ENCODE measurements at places on chromosomes 2 and 18. TPM values are rescaled to one million over a fixed set of nuclear protein-coding genes. Genes with fewer than 3 reads are reported as not detected.

Gene SNED1
- total RNA-seq = 16.4 TPM

Gene UNC80
- total RNA-seq = not detected

Gene PPP1R1C
- 5.4 TPM for total RNA-seq

Gene METTL4
- 4.2 TPM for total RNA-seq

Gene FAP
- total RNA-seq = 0.71 TPM

Gene HOXD10
- not detected for total RNA-seq

Gene ZNF385B
- 33.3 TPM for total RNA-seq

Gene LOXHD1
- 0.11 TPM for total RNA-seq

Gene UGT1A4
- total RNA-seq = not detected

- no peaks in the 10 kb centered on the region for H3K27me3 ChIP-seq
- DNase-seq = no peak
- no peaks in the 10 kb centered on the region for H3K4me1 ChIP-seq
Observed at GRCh38 chr18:21099442-21099841, 12.2 kb downstream of the ROCK1 start.

GRCh38 chr2:127796389-127796788 is 14.6 kb downstream of the WDR33 start:
- no peak overlapping the region for H3K4me3 ChIP-seq
- H3K36me3 ChIP-seq = no peaks in the 10 kb centered on the region
- no peak for DNase-seq
- H3K27me3 ChIP-seq = no peaks in the 10 kb centered on the region
- H3K27ac ChIP-seq = no peak overlapping the region

DNA sequence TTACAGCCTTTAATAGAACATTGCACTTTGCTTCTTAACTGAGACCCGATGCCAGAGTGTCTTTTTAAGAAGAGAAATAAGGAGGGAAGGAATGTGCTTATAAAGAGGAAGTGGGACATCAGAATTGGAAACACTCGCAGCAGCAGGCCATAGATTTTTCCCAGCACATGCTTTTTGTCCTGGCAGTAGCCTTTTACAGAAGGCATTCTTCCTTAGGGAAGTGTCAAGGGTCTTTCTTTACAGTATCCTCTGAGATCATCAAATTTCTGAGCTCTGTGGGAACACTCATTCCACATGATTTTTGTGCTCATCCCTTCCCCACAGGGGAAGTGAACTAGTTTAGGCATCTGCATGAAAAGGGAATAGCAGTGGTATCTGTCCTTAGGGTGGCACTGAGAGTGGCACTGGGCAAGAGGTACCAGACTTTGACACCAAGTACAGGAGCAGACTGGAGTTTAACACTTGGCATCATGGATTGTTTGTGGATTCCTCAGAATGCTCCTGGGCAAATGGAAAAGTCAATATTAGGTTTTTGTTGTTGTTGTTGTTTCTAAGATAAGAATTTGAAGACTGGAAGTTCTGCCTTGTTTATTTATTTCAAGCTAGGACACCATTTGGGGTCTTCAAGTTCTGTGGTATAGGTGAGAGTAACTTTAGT is 4.1 kb downstream of the MYO1B start:
- H3K4me3 ChIP-seq = no peak overlapping the region
- H3K27ac ChIP-seq = no peak overlapping the region
- no peaks in the 10 kb centered on the region for H3K27me3 ChIP-seq
- H3K36me3 ChIP-seq = no peaks in the 10 kb centered on the region

DNA sequence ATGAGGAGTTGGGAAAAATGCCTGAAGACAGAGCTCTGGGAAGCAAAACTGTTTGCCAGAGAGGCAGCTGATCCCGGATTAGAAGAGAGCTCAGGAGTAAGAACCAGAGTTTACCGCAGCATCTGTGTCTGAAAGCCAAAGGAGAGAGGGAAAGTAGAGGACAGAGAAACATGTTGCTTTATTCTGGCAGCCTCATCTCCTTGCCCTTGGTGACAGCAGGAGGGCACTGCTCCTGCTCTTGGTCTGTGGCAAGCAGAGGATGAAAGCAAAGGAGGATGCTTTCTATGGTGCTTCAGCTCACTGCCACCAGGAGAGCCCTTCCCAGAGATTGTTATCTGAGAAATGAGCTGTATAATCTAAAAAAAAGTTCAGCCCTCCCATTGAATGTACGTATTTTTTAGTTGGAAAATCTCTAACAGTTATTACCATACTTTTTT is 7.7 kb downstream of the SLC1A4 start:
- H3K27ac ChIP-seq = no peak overlapping the region
- H3K36me3 ChIP-seq = no peaks in the 10 kb centered on the region
- H3K4me3 ChIP-seq = no peak overlapping the region
- H3K4me1 ChIP-seq = no peaks in the 10 kb centered on the region

GRCh38 chr2:174039551-174040416 is 74.6 kb upstream of the SP3 start:
- DNase-seq = peak; percentile 92
- no peaks in the 10 kb centered on the region for H3K36me3 ChIP-seq
- no peak overlapping the region for H3K4me3 ChIP-seq
- peaks cover 35% of the 10 kb centered on the region for H3K4me1 ChIP-seq

DNA sequence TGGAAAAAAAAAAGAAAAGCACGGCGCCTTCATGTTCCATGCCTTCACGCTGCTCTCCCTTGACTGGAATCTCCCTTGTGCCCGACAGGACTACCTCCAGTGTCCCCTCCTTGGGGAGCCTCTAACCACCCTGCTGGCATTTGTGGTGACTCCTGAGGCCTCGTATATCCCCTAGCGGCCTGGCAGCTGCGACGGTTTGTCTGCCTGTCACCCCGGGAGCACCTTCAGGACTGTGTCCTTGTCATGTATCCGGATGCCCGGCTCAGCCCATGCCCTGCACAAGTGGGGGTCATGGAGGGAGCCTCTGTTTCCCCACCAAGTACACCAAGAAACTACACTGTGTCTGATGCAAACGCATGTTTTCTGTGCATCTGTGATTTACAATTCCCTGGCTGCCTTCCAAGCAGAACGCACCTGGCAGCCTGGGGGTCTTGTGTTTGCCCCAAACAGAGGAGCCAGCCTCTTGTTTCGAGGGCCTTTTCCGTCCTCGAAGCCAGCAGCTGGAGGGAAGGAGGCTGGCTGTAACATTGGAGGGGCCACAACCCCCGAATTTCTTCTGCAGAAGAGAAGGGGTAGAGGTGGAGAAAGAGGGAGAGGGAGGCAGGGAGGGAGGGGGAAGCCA is 18.9 kb downstream of the TWIST2 start:
- H3K36me3 ChIP-seq = no peaks in the 10 kb centered on the region
- no peaks in the 10 kb centered on the region for H3K27me3 ChIP-seq
- H3K27ac ChIP-seq = no peak overlapping the region

GRCh38 chr18:41805341-41805740 is 149.7 kb upstream of the PIK3C3 start:
- no peak overlapping the region for H3K4me3 ChIP-seq
- H3K4me1 ChIP-seq = no peaks in the 10 kb centered on the region
- no peaks in the 10 kb centered on the region for H3K27me3 ChIP-seq
- no peak overlapping the region for H3K27ac ChIP-seq
- H3K36me3 ChIP-seq = no peaks in the 10 kb centered on the region
- no peak for DNase-seq

- H3K27ac ChIP-seq = peak overlapping the region; percentile 42
- DNase-seq = no peak
- H3K36me3 ChIP-seq = peaks cover 32% of the 10 kb centered on the region
- H3K27me3 ChIP-seq = no peaks in the 10 kb centered on the region
Observed at GRCh38 chr2:174581491-174581890, 16.1 kb downstream of the WIPF1 start.

DNA sequence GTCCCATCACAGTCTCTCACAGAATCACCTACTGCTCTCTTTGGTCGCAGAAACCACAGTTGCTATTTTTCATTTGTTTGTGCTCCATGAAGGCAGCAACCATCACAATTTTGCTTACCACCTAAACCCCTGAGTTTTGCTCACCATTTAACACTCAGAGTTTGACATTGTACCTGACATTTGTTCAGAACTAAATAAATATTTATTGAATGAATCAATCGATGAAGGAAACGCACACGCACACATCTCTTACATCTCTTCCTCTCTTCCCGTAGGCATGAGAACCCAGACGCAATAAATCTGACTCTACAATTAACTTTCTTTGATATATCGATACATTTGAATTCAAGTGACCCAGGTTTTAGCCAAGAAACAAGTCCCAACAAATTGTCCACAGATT is 105.5 kb upstream of the RNF152 start:
- H3K27ac ChIP-seq = no peak overlapping the region
- H3K4me3 ChIP-seq = no peak overlapping the region
- H3K27me3 ChIP-seq = no peaks in the 10 kb centered on the region
- no peaks in the 10 kb centered on the region for H3K36me3 ChIP-seq
- DNase-seq = no peak

- no peak overlapping the region for H3K4me3 ChIP-seq
- no peaks in the 10 kb centered on the region for H3K27me3 ChIP-seq
- DNase-seq = peak; percentile 98
- H3K36me3 ChIP-seq = no peaks in the 10 kb centered on the region
Observed at GRCh38 chr2:102063941-102064678, 72.3 kb downstream of the IL1R2 start.

DNA sequence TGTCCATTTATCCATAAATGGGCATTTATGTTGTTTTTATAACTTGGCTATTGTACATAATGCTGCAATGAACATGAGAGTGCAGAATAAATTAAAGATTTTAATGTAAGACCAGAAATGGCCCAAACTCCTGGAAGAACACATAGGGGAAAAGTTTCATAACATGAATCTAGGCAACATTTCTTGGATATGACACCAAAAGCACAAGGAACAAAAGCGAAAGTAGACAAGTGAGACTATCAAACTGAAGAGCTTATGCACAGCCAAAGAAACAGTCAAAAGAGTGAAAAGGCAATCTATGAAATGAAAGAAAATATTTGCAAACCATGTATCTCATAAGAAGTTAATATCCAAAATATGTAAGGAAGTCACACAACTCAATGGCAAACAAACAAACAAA is 5.8 kb downstream of the IL36A start:
- no peak overlapping the region for H3K27ac ChIP-seq
- H3K4me3 ChIP-seq = no peak overlapping the region
- no peaks in the 10 kb centered on the region for H3K36me3 ChIP-seq
- DNase-seq = no peak
- H3K4me1 ChIP-seq = no peaks in the 10 kb centered on the region

DNA sequence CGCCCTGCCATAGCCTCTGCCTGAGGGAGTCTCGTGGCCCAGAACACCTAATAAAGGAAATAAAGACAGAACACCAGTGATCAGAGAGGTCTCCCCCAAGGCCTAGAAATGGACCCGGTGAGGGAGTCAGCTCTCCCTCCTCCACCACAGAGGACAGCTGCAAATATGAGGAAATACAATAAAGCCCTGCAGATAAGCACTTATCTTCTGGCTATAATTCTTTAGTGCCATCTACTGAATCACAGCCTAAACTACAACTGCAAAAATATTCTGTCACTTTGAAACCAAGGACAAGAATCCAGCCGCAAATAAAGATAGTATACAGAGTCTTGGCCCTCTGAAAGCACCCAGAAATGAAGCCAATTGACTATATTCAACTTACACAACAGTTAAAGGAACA is 42.4 kb upstream of the TACR1 start:
- H3K27ac ChIP-seq = no peak overlapping the region
- no peaks in the 10 kb centered on the region for H3K27me3 ChIP-seq
- H3K36me3 ChIP-seq = no peaks in the 10 kb centered on the region
- no peaks in the 10 kb centered on the region for H3K4me1 ChIP-seq
- H3K4me3 ChIP-seq = no peak overlapping the region
- no peak for DNase-seq

DNA sequence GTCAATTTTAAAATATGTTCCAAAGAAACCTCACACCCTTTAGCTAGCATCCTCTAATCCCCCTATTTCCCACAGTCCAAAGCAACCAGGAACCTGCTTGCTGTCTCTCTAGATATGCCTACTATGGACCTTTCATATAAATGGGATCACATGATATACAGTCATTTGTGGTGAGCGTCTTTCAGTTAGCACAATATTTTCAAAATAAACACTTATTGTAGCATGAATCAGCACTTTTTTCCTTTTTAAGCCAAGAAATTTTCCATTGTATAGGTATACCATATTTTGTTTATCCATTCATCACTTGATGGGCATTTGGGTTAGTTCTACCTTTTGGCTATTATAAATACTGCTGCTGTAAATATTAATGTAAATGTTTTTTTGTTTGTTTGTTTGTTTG is 223.0 kb upstream of the DOK6 start:
- DNase-seq = no peak
- H3K27me3 ChIP-seq = no peaks in the 10 kb centered on the region
- no peaks in the 10 kb centered on the region for H3K4me1 ChIP-seq
- no peak overlapping the region for H3K27ac ChIP-seq
- H3K36me3 ChIP-seq = no peaks in the 10 kb centered on the region

DNA sequence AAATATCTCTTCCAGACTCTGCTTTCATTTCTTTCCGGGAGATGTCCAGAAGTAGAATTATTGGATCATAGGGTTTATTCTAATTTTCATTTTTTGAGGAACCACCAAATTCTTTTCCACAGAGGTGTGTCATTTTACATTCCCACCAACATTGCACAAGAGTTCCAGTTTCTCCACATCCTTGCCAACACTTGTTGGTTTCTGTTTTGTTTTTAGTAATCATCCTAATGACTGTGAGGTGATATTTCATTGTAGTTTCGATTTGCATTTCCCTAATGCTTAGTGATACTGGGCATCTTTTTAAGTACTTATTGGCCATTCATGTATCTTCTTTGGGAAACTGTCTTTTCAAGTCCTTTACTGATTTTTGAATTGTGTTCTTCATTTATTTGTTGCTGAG is 513.1 kb downstream of the PARD3B start:
- H3K27ac ChIP-seq = no peak overlapping the region
- no peak for DNase-seq
- no peak overlapping the region for H3K4me3 ChIP-seq
- no peaks in the 10 kb centered on the region for H3K4me1 ChIP-seq

DNA sequence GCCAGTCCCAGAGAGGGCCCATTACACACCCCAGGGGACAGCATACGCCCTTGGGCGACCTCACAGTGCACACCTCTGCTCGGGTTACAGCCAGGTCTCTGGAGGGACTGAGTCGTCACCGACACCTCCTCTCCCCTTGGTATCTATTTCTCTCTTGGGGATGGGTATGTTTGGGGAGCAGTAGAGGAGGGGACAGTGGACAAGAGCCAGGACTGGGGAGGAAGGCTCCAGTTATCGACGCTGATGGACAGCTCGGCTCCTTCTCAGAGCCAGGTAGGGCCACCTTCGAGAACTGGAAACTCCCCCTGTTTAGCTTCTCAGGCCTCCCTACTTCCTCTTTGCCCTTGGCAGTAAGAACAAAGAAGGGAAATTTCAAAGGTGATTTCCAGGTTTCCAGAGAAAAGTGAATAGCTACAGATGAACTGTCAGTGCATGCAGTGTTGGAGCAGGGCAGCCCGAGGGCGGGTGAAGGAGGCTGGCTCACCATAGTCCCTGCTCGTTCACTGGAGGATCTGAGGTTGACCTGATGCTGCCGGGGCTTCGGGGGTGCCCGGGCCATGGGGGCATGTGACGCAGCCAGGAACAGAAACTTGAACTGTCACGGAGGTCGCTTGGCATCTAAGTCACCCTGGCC is 4.4 kb upstream of the SEMA4C start:
- no peaks in the 10 kb centered on the region for H3K27me3 ChIP-seq
- no peaks in the 10 kb centered on the region for H3K36me3 ChIP-seq
- H3K27ac ChIP-seq = peak overlapping the region; percentile 45
